ENCODE measurements at places on chromosomes 3 and 15. TPM values are rescaled to one million over a fixed set of nuclear protein-coding genes. Genes with fewer than 3 reads are reported as not detected.
A peak's percentile ranks its signal among the peaks of the same experiment; 100 is the strongest.

Gene TERC
- total RNA-seq: 5.8 TPM

Gene PRSS50
- not detected for total RNA-seq

Gene XPC
- 58.2 TPM for total RNA-seq

- peak; percentile 23 for DNase-seq
Observed at GRCh38 chr15:93300796-93301195, 211.8 kb upstream of the RGMA start.
